ENCODE measurements at places on chromosomes 1 and 21.

DNA sequence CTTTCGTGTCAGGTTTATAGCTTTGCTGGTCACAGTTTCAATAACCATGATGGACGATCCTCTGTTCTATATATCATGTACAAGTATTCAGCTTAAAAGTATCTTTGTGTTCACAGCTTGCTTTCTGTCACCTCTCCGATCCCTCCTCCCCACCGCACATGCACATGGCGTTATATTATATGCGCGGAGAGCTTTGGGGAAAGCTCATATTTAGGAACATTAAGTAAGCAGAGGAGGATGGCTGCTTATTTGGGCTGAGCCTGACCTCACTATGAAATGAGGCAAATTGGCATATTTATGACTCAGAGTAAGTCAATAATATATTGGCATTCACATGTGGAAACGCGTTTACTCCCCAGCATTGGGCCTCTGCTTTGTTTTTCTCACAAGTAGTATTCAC is 360.5 kb downstream of the HLX start:
- no peak for DNase-seq

DNA sequence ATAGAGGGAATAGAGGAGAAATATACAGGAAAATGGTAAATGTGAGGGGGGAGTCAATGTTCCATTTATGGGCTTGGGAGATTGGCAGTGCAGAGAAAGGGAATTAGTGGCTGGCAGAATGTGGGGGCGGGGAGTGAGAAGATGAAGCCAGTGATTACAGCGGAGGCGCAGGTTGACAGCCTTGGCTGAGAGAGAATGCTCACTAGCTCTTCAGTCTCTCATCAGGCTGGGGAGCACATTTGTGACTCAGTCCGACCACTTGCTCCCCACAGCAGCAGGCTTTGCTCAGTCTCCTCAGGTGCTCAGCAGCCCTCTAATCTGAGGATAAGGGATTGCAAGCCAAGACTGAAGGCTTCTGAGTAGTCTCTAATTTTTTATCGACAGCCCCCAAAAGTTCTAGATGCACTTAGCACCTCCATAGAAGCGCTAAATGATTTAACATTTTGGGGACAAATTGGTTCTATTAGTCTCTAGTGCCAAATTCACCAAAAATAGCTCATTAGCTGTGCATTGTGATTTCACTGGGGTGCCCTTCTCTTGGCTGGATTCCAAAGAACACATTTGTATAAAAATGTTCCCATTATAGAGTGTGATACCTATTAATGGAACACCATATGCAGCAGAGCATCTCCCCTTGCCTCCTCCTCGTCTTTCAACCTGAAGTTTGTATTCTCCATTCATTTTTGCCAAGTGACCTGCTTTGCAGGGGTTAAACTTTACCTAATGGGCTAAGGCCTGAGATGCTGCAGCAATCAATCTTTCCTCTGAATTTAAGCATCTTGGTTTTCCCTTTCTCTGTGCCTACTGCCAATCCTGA is 191.8 kb downstream of the ZNF326 start:
- no peak for DNase-seq

- DNase-seq = peak; percentile 15
Observed at GRCh38 chr1:102742426-102742825, 365.9 kb downstream of the COL11A1 start.

GRCh38 chr1:57590978-57591377 is 167.1 kb upstream of the DAB1 start:
- DNase-seq = no peak

DNA sequence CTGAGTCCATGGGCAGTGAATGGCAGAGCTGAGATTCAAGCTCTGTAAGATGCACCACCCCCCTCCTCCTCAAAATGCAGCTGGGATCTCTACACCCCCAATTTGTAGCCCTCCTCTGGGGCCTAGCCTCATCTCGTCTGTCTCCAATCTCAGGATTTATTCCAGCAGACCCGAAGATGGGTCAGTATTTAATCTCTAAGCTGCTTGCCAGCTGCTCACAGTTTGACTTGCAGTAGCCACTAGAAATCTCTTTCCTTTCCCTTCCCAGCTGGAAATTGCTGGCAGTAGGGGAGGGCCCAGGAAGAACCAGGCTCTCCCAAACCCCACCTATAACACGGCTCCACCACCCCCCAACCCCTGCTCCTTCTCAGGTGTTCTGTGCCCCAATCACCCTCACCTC is 1.5 kb downstream of the LACTBL1 start:
- no peak for DNase-seq

DNA sequence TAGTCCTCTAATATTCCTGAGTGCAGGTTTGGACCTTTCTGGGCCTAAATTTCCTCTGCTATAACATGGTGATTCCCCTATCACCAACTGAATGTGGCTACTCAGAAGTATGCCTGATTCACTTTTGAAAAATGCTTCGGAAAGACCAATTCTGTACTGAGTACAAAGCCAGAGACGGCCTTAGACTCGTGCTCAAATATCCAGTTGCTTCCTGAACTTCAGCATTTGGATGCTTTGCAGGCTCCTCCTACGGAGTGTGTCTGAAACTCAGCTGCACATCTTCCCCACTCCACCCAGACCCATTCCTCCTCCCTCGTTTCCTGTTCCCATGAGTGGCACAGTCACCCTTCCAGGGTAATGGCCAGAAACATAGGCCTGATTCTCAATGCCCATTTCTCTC is 98.4 kb upstream of the GADD45A start:
- DNase-seq = no peak

GRCh38 chr1:85495556-85495955 is 30.6 kb upstream of the DDAH1 start:
- DNase-seq = peak; percentile 31

DNA sequence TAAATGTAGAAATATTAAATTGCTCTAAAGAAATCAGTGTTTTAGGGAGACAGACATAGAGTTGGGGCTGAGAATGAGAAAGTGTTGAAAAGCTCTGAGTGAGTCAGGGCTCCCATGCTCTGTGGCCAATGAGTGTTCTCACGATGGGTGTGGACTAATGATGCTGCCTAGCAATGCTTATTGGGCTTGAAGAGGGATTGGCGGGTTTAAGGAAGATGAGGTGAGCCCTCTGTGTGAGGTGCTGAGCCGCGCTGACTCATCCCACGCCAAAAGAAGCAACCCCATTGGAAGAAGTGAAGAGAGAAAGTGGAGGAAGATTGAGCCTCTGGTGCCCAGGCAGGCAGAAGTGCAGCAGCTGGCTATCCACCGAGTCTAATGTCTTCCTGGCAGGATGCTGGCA is 65.1 kb upstream of the DPT start:
- no peak for DNase-seq

- DNase-seq = no peak
Observed at GRCh38 chr1:224639426-224639975, 23.4 kb downstream of the CNIH3 start.

DNA sequence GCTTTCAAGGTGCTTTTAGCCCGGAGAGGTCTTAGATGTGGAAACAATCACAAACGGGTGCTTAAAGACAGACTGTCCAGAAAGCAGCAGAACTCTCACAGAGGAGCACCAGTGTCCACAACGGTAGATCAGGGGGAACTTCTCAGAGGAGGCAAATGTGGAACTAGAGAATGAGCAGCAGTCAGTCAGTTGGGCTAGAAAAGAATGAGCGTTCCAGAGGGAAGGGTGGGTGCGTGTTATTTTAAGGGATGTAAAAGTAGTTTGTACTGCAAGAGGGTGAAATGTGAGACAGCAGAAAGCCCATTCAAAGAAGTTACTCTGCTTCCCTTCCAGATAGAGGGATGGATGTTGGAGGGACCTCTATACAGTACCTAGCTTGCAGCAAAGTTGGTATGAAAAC is 30.9 kb downstream of the RGS5 start:
- DNase-seq = peak; percentile 59

- no peak for DNase-seq
Observed at GRCh38 chr1:21217812-21218596, 41.3 kb upstream of the EIF4G3 start.

GRCh38 chr1:221045842-221046831 is 166.9 kb downstream of the HLX start:
- DNase-seq = peak; percentile 43

- no peak for DNase-seq
Observed at GRCh38 chr1:64505232-64505943, 35.5 kb downstream of the CACHD1 start.

DNA sequence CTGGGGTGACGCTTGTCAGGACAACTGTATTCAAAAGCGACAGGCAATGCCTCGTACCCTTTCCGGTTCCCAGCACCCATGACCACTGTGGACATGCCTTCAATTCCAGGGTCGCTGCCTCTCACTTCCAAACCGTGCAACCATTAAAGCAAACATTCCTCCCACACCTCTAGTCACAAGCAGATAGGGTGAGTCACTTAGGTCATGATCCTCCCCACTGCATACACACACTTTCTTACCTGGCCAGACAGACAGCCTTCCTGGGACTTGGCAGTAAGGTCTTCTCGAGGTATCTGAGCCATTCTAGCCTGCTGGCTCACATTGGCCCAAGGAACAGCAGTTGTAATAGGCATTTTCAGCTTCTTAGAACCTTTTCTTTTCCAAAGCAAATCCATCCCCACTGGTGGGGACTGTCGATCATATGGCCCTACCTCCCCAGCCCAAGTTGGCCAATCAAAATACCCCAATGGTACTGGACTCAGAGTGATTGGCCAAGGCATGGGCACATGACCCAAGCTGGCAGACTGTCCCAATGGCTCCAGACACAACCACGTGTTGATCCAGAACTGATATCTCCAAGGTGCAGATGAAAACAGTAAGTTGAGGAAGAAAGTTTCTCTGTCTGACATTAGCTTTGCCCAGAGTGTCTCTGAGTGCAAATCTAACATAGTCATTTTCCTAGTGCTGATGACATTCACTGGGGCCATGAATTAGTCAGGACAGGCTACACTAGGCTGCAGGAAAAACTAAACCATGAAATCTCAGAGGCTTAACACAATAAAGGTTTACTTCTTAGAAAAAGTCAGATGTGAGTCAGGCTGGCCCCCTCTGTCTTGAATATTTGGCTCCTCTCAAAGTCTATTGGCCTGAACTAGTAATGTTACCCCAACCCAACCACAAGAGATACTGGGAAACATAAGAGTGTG is 113.8 kb downstream of the RRAGC start:
- no peak for DNase-seq

- no peak for DNase-seq
Observed at GRCh38 chr1:17392199-17392740, 20.3 kb downstream of the PADI6 start.

GRCh38 chr1:228463559-228464455 is 23.4 kb upstream of the RNF187 start:
- no peak for DNase-seq

GRCh38 chr1:20604678-20605077 is 15.8 kb downstream of the CDA start:
- no peak for DNase-seq

DNA sequence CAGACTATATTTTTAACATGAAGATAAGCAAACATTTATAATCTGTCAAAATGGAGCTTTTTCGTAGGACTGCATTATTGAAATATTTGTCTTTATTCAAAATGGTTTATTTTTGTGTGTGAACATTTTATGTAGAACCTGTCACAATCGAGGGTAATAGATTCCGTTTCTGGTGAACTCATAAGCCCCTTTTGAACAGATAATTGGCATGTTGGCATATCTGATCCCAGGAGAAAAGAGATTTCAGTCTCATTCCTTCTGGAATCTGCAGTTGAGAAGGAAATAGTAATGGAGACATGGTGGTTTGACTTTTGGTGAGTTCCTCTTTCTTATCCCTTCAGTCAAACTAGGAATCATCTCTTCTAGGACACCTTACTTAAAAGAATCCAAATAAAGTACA is 427.9 kb upstream of the B3GALT2 start:
- no peak for DNase-seq

GRCh38 chr1:66437136-66437401 is 96.9 kb upstream of the SGIP1 start:
- no peak for DNase-seq

- DNase-seq = peak; percentile 69
Observed at GRCh38 chr1:19949016-19949415, 25.6 kb upstream of the PLA2G2E start.

DNA sequence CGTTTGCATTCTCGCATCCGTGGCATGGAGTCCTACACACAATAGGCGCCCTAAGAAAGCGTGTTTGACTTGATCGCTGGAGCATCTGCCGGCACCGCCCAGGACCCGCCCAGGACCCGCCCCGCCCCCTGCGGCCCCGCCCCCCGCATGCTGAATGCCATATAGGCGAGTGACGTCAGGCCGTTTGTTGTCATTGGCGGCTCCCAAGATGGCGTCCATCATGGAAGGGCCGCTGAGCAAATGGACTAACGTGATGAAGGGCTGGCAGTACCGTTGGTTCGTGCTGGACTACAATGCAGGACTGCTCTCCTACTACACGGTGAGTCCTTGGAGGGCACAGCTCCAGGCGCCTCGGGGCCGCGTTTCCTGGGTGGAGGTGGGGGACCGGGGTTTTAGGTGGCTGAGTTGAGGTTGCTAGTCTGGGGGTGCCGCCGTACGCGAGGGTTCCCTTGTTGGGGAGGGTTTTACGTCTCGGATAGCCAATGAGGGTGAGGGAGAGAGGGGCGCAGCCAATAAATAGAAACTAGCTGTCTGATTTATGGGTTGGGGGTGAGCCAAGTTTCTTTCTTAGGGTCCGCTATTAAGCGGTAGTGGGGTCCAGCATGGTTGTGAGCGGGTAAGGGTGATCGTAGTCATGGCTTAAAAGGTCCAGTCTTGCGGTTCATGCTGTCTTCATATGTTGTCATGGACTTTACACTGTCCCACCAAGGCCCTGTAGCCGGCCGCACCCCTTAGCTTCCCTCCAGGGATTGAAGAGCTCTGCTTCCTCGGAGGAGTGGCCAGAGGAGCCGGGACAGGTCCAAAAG is at the start of gene OSBPL9:
TSS of gene OSBPL9 (plus strand) at position 190 of the 806 bp plus-strand sequence. CDS start at position 209, 19 bp downstream.
- DNase-seq = peak; percentile 95

GRCh38 chr1:29521811-29522580 is 285.7 kb downstream of the PTPRU start:
- DNase-seq = no peak

DNA sequence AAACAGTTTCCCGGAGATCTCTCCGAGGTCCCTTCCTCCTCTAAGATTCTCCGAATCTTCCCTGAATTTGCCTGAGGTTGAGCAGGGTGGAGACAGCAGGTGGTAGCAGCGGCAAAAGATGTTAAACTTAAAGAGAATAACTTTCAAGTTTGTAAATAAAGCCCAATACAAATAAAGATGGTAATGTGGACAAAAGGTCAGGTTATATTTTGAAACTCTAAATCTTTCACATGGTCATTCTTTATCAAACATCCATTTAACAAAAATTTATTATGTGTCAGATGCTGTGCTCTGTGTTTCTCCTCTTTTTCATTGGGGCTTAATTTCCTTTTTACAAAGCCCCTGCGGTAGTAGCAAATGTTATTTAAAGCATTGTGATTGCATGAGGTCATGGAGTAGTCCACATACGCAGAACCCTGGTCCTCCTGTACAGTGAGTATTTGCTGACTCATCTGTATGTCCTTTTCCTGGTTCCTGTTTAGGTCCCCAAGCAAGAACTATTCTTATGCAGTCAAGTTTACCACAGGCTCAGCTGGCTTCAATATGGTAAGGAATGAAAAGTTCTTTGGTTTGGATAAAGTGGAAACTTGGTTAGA is 119.2 kb downstream of the ITSN1 start:
- DNase-seq = peak; percentile 99

DNA sequence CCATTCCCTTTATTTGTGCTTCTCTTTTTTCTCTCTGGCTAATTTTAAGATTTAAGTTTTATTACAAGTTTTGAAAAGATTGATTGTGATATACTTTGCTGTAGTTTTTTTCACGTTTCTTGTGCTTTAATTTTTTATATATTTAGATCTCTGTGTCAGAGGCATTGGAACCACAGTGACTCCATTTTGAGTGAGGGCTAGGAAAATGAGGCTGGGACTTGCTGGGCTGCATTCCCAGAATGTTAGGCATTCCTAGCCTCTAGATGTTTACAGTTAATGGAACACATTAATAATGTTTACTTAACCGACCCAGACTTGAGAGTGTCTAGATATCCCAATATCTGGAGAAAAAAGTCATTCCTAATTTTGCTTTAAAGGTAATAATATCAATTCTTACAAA is 939.4 kb downstream of the BRINP3 start:
- no peak for DNase-seq

All from astrocyte of the spinal cord (primary cell).